ENCODE measurements at places on chromosomes 4 and X. TPM values are rescaled to one million over a fixed set of nuclear protein-coding genes. Genes with fewer than 3 reads are reported as not detected.

The TMEM154 gene
- total RNA-seq = 0.22 TPM

The GAGE1 gene
- not detected for total RNA-seq

The HPGD gene
- total RNA-seq = not detected

The DIPK2B gene
- total RNA-seq = not detected

The OPHN1 gene
- not detected for total RNA-seq

The NAA11 gene
- not detected for total RNA-seq

The RAI2 gene
- total RNA-seq = not detected

The RHOXF2B gene
- total RNA-seq = not detected

The NDNF gene
- not detected for total RNA-seq

The WDR45 gene
- total RNA-seq = 115 TPM

The CXCL13 gene
- not detected for total RNA-seq

The FAM9C gene
- not detected for total RNA-seq

The GLRA3 gene
- not detected for total RNA-seq

The MAGIX gene
- not detected for total RNA-seq

The BDH2 gene
- 42.2 TPM for total RNA-seq

The PFKFB1 gene
- 0.25 TPM for total RNA-seq

Data from Karpas-422 (cell line).